ENCODE measurements at places on chromosomes 2 and 18.
A peak's percentile ranks its signal among the peaks of the same experiment; 100 is the strongest.

DNA sequence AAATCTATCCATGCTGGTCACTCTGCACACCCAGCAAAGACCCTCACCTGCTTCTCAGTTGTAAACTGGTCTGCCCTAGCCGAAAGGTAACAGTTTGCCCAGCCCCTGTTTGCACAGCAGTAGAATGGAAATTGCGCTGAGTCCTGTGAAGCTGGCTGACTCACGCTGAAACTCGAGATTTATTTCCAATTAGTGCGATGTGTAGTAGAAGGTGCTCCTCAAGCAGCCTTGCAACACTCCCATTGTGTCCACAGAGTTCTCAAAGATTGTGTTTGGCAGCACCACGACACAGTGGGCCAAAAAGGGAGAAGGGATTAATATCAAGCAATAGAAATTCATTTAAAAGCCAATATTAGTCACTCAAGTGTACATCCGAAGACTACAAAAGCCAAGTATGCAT, 21.7 kb upstream of the APCDD1 start:
- DNase-seq = no peak

DNA sequence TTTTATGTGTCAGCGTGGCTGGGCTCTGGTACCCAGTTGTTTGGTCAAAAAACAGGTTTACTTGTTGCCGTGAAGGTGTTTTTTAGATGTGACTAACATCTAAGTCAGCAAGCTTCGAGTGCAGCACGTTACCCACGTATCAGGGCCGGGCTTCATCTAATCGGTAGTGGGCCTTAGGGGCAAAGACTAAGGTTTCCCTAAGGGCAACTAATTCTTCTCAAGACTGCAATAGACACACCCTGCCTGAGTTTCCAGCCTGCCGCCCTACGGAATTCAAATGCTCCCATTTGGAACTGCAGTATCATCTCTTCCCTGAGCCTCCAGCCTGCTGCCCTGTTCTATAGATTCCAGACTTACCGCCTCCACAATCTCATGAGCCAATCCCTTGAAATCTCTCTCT, 27.7 kb downstream of the FHL2 start:
- no peak for DNase-seq

GRCh38 chr18:4511166-4511565, 56.1 kb upstream of the DLGAP1 start:
- no peak for DNase-seq

GRCh38 chr2:58484221-58484620, 243.1 kb upstream of the FANCL start:
- DNase-seq = no peak

DNA sequence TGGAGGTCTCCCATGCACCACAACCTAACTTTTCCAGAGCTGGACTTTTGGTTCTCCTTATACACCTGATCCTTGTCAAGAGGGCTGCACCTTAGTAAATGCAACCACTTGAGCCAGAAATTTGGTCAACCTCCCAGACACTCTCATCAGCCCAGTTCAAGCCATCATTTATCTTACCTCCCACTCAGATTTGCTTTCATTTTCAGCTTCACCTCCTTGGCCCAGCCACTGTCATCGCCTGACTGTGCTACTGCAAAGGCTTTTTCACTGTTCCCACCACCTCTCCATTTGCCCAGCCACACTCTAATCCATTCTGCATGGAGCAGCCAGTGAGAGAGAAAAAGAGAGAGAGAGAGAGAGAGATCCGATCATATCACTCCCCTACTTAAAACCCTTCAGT, 112.4 kb upstream of the DDX18 start:
- no peak for DNase-seq

- DNase-seq = no peak
Measured at GRCh38 chr18:70233974-70234373, 28.5 kb upstream of the RTTN start.

GRCh38 chr18:79781331-79781941, 16.3 kb upstream of the KCNG2 start:
- DNase-seq = no peak

DNA sequence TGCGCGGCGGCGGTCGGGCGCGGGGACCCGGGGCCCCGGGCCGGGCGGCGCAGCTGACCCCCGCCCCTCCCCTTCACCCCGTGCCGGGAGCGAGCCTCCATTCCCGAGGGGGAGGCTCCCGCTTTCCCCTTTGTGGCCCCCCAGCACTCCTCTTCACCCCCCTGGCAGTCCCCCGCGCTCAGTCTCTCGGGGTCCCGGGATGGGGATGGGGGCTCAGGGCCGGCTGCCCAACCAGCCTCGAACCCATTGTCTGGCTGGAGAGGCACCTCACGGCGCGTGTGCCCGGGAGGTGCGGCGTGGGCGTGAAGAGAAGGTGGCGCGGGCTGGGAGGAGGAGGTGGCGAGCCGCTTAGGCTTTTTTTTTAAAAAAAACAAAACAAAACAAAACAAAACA, 748 bp downstream of the FMNL2 start:
- peak; percentile 42 for DNase-seq

DNA sequence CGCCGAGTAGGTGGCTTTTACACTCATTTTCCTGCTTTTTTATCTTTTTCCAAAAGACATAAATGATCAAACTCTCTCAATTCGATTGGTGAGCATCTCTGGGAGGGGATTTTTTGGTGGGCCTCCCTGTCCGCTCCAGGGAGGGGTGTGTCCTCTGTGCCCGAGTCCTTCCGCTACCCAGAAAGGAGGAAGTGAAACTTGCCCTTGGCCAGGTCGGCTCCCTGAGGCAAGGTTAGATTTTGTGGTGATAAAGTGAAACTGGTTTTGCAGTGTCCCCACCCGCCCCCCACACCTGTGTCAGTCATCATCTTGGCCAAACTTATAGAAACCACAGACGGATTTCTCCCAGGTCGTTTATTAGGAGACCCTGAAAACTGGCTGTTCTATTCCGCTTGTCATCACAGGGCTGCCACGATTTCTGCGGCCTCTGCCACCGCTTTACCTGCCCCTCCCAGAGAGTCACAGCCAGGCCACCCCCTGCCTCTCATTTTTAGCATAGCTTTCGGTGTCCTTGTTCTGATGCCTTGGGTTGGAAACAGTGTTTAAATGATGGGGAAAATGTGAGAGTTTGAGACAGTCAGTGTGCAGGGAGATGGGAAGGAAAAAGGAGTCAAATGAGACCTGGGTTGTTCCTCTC, 93.6 kb downstream of the SH3BP4 start:
- no peak for DNase-seq

GRCh38 chr2:139925903-139926302, 1145.7 kb upstream of the NXPH2 start:
- no peak for DNase-seq

- no peak for DNase-seq
Measured at GRCh38 chr2:42068571-42069178, 20.9 kb downstream of the PKDCC start.

GRCh38 chr2:105168543-105168942, 73.0 kb upstream of the GPR45 start:
- DNase-seq = no peak

GRCh38 chr2:185179743-185180142, 558.9 kb upstream of the FSIP2 start:
- DNase-seq = no peak

DNA sequence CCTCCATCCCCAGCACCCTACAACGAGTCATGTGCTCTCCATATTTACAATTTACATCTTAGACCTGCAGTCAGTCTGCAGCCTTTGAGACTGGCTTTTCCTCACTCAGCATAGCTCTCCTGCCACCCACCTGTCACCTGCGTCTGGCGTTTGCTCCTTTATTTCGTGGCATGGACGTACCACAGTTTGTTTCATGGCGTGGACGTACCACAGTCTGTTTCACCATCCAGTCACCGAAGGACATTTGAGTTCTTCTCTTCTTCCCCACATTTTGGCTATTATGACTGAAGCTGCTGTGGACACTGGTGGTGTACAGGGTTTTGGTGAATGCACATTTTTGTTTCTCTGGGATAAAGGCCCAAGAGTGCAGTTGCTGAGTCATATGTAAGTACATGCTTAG, 141.8 kb upstream of the CTDP1 start:
- no peak for DNase-seq

DNA sequence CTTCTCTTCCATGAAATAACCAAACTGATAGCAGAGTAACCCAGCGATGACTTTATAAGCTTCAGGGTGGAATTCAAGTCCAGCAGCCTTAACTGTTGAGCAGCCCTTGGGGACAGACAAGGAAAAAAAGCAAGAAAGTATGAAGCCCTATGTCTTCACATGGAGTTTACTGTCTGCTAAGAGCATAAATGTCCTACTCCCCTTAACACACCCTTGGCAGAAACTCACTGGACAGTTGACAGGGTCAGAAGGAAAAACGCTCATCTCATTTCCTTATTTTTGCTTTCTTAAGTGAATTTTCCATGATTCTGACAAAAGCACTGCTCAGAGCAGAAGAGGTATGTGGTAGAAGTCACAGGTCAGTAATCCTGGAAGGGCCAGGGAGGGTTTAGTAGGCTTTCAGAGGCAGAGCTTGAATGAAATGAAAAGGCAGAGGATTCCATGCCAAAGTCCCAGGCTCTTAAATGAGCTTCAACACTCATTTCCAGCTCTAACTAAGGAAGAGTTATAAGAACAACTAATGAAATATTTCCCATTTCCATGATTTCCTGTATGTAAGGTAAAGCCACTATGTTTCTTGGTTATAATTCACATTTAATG, 683.3 kb upstream of the KLHL29 start:
- DNase-seq = no peak

- DNase-seq = no peak
Measured at GRCh38 chr2:215554689-215555498, 119.0 kb upstream of the FN1 start.

DNA sequence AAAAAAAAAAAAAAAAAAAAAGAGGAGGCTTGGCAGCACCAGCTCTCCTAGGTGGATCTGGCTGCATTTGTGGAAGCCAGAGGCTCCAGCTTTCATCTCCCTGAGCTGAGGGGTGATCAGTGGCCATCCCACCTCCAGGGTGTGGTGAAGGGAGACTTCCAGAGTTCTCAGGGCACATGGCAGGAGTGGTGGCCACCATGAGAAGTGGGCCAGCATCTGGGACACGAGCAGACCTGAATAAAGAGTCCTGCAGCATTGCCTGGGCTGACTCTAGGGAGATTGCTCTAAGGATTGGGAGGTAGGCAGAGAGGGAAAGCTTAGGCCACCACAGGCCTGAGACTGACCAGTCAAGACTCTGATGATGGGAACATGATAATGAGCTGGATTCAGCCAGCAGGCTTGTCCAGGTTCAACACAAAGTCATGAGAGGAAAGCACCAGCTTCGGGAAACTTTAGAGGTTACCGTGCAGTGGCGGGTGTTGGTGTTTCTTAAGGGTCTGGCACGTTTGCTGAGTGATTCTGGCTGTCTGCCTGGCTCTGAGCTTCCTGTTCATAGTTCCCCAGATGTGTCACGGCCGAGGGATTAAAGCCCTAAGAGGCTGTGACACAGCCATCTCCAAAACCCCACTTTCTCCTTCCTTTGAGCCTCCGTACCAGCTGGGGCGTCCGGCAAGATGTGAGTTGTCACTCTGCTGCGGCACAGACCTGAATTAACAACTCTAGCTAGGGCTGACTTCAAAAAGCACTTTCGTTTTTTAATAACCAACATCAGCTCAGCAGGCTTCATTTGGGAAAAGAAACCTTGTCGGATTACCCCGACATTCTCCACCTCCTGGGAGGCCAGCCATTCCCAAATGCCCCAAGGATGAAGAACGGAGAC, 38.3 kb upstream of the IL1R1 start:
- no peak for DNase-seq
